BJ (cell line): ENCODE measurements at places on chromosomes 4 and X.

- DNase-seq = no peak
These were observed 12.4 kb downstream of the SLC34A2 start for GRCh38 chr4:25667931-25668557.

GRCh38 chrX:68695206-68695845, 47.9 kb downstream of the STARD8 start:
- DNase-seq = no peak

- DNase-seq = no peak
These were observed 26.3 kb downstream of the FGFBP1 start for GRCh38 chr4:15912236-15912635.

- no peak for DNase-seq
These were observed 15.7 kb downstream of the RNF128 start for GRCh38 chrX:106742193-106742592.

DNA sequence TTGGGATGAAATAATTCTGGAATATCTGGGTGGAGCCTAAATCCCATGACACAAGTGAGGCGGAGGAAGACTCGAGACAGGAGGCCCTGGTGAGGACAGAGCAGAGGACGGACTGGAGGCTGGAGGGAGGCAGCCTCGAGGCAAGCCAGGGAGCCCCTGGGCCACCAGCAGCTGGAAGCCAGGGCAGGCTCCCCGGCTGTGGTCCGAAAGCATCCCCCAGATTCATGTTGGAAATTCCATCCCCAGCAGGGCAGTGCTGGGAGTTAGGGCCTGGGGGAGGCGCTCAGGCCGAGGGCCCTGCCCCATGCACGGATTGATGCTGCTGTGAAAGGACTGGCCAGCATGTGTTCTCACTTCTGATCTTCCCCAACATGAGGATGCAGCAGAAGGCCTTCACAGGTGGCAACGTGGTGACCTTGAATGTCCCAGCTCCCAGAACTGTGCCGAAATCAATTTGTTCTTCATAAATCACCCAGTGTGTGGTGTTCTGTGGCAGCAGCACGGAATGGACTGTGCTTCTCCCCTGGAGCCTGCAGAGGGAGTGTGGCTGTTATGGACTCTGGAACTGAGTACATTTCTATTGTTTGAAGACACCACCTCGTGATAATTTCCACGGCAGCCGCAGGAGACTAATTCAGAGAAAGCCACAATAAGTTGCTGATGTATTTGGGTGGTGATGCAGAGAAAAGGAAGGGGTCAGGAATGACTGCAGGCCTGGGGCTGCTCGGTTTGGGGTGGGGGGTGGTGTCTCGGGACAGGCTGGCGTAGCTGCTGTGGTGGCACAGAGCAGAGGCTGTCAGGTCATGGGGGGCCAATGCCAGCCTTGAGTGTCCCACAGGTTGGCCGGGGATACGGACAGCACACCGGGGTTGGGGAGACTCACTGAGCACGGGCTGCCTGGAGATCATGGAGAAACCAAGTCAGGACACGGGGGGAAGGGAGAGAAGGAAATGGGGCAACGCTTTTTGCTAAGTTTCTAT, 56.9 kb downstream of the PCGF3 start:
- no peak for DNase-seq

GRCh38 chrX:12894074-12895030, 12.1 kb upstream of the TLR8 start:
- no peak for DNase-seq

DNA sequence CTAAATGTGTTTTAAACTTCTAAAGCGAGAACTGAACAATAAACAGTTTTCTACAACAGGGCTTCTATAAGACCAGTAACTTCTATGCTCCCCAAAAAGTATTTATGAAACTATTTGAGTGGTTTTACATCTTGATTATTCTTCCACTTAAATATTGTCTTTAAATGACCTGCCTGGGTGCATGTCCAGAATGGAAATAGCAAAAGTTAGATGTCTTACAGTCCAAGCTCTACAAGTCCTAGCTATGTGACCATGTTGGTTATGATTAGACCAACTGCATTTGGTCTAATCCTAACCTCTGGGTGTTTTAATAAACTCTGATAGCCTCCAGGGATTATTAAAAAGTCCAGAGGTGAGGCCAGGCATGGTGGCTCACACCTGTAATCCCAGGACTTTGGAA, 79.0 kb upstream of the ATXN3L start:
- DNase-seq = no peak

DNA sequence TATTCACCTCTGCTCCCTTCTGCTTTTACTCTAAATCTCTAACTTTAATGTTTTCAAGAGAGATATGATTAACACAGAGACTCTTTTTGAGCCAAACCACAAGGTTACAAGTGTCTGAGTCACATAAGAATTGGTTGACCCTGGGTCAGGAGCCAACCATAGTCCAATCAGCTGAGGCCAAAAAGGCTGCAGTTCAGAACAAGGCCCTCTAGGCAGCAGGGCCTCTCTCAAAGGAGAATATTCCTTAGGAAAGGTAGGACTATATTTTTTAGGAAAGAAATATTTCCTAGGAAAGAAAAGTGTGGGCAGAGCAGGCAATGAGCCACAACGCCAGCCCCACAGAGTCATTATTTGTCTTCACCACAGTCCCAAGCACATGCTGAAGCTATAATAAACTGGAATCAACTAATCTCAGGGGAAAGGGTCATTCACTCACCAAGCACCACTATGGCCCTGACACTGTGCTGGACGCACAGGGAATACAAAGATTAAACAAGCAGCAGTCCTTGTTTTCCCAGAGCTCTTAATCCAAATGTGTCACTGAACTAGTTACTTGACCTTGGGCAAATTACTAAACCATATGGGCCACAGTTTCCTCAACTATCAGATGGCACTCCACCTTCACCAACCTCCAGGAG, 2.2 kb downstream of the ATP8A1 start:
- peak; percentile 4 for DNase-seq

DNA sequence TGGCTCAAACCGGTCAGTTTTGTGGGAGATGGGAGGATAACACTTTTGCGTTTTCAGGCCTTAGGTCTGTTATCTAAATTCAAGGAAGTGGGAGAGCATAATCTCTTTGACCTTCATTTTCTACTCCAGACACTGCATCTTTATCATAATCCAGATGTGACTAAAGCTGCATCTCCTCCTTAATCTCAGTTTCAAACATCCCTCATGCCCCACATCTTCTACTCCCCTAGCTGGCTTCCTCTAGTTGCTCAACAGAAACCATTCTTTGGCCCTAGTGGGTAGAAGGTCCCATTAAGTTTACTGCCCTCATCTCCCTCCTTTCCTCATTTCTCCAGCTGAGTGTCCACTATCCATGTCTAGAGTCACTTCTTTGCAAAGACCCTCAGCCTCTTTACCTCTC, 18.8 kb upstream of the RASL11B start:
- no peak for DNase-seq

GRCh38 chr4:108417923-108418322, 202.5 kb upstream of the RPL34 start:
- no peak for DNase-seq

- DNase-seq = no peak
These were observed at the start of gene CXCL5 for GRCh38 chr4:73998040-73999011. Gene CXCL5 (minus strand): TSS chr4:73998677. CDS start chr4:73998581, 96 bp downstream.

- DNase-seq = no peak
These were observed 67.3 kb downstream of the PDLIM5 start for GRCh38 chr4:94519019-94519418.

GRCh38 chr4:13169731-13170525, 314.2 kb downstream of the RAB28 start:
- DNase-seq = no peak

- no peak for DNase-seq
These were observed 5.0 kb downstream of the DOK7 start for GRCh38 chr4:3468154-3468553.

- DNase-seq = no peak
These were observed 99.8 kb downstream of the KLHL8 start for GRCh38 chr4:87120411-87121162.

DNA sequence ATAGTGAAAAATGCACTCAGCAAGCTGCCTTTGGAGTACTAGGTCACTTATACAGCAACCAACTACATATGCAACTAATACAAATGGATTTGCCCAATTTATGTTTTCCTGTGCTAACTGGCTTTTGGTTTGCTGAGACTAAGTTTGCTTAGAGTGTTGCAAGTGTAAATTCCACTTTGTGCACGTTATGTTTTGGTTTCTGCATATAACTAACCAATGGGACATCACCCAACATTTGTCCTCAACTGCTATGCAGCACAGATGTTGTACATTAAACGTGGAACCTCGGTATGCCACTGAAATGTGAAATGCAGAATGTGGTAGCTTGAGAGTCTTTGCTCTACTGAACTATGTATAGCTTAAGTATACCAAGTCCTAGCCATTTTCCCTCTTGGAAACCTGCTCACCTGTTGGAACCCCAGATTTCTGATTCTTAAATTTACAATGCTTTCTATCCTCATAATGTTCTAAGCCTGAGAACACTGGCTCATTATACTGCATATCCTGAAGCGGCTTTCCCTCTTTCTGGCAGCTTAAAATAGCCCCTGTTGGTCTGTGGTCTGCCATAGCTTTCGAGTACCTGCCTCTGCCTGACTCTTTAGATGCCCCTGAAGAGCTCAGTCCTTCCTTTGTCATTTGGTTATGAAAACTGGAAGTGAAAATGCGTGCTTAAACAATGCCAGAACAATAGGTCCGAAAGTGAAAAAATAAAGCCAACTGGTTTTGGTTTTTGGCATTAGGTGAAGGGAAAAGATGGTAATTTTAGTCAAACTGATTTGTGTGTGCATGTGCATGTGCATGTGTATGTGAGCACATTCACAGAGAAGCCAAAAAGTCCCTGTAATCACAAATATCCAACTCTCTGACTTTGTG, 158.0 kb downstream of the SH2D1A start:
- DNase-seq = no peak

DNA sequence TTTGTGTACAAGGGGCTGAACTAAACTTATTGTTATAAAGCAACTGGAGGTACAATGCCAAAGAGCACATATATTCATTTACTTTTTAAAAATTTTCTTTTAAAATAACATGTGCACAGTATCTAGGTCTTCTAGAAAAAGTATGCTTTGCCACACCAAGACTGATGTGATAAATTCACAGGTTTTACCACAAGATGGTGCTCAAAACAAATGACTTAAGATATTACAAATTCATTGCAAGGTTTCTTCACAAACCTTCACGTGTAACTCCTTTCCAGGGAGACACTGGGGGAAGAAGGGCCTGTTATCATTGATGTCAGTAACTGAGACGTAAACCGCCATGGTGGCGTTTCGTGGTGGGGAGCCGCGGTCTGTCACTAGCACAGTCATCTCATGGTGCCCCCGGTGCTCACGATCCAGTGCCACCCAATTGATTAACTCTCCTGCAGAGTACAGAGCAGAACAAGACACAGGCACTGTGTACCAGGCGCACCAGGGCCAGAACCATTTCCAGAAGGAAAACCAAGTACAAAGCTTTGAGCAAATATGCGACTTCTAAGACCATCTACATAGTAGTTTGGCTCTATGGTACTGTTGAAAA, 162.2 kb downstream of the DCHS2 start:
- DNase-seq = no peak

GRCh38 chr4:2482693-2483092, 13.8 kb downstream of the RNF4 start:
- DNase-seq = no peak

DNA sequence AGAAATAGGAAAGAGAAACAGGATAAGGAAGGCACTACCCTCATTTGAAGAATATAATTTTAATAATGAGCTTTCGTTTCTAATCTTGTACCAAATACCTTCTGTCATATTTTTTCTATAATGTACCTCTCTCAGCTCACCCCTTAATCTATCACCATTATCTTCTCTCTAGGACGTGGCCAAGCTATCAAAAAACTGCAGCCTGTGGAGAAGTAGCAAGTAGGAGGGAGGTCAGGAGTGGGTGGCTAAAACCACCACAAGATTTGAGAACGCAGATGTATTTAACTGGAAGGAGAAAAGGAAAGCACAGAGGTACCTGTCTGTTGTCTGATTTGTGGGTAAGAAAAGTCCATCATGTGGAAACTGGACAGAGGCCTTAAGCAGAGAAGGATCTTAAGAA, 576.7 kb upstream of the DIPK2B start:
- DNase-seq = no peak

DNA sequence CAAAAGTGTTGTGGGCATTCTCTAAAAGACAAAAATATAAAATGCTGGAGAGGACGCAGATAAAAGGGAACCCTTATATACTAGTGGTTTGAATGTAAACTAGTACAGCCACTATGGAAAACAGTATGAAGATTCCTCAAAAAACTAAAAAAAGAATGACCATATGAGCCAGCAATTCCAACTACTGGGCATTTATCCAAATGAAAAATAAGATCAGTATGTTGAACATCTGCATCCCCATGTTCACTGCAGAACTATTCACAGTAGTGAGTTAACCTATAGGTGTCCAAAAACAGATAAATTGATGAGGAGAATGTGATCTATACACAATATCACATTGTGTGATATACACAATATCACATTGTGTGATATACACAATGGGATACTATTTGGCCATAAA, 1615.3 kb downstream of the PCDH18 start:
- no peak for DNase-seq

- no peak for DNase-seq
These were observed 63.4 kb downstream of the HTRA3 start for GRCh38 chr4:8332891-8333331.

- no peak for DNase-seq
These were observed 280.4 kb downstream of the CFAP47 start for GRCh38 chrX:36199928-36200327.
